ENCODE measurements at places on chromosomes 7 and 10.

DNA sequence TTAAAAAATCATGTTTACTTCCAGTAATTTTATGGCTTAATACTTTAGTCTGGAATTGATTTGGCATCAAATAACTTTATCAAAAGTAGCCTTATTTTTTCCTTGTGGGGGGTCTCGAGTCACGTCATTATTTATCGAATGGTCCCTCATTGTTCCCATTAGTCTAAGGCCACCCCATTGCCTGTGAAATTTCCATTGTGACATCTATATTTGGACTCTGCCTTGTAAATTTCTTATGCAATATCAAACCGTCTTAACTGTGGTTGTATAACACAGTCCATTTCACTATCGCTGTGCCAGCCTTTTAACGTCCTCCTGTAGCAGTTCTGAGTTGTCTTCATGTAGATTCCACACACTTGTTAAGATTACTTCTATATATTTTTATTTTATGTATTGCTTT lies 103.9 kb upstream of the RET start:
- no peak for DNase-seq

- DNase-seq = no peak
Measured at GRCh38 chr10:103040418-103040817, 122.3 kb downstream of the CNNM2 start.

GRCh38 chr10:96511044-96511945 lies 2.4 kb downstream of the TLL2 start:
- no peak for DNase-seq

DNA sequence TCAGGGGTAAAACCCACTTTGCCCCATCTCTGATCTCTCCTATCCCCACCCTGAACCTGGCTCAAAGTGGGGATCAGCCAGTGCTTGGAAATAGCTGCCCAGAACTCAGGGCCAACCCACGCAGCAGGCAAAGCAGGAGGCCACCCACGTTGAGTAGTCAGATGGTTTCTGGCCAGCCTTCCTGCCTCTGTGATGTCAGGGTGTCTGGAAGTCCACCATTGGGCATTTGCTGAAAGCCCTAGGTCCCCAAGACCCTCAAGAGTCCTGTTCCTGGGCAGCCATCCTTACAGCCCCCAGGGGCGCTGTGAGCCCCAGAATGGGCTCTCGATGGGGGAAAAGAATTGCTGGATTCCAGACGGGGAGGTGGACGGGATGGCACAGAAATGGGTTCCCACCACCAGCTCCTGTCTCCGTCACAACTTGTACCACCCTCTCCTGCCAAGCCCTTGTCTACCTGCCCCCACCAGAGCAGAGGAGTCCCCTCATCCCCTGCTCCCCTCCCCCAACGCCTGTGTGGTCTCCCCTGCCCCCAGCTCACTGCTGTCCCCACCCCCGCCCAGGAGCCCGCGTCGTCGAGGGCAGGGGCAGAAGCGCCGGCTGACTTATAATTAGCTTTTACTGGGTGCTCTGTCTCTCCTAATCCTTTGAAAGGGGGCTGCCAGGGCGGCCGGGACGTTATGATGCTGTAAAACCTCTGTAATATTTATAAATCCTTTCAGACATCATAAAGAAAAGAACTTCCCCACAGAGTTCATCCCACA lies 3.9 kb downstream of the MYL10 start:
- no peak for DNase-seq

DNA sequence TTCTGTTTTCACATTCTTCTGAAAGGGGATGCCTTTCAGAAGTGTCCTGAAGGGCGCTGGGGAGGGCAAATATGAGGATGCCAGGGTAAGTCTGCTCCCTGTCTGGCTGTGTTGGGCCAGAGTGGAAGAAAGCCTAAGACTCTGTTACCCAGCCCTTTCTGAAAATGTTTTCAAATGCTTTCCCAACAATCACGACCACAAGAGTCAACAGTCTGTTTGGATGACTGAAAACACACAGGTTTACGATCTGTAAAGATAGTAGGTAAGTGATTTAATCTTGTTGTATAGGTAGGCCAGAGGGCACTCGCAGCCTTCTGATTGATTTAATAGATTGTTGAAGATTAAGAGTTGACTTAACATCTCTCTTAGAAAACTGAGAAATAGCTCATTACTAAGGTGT lies 13.2 kb downstream of the SGPL1 start:
- DNase-seq = no peak

GRCh38 chr10:122974023-122974422 lies 6.2 kb upstream of the PSTK start:
- DNase-seq = no peak

DNA sequence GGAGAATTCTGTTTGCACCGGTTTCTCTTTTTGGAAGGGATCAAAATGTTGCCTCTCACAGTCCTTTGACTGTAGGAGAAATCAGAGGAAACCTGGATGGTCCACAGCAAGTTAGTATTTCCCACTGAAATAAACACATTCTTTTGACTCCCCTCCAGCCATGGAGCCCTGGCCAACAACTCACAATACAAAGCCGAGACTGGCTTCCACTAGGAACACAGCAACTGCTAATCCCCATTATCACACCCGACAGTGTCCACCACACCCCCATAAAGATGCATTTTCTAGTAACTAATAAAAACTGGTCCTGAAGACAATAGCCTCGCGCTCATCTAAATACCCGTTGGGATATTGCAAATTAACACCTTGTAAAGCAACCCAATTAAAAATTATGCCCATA lies 798 bp upstream of the MACROH2A2 start:
- DNase-seq = no peak

GRCh38 chr10:37952043-37952755 lies 24.2 kb downstream of the ZNF25 start:
- DNase-seq = no peak

- no peak for DNase-seq
Measured at GRCh38 chr10:48814933-48815332, 124.7 kb downstream of the LRRC18 start.

DNA sequence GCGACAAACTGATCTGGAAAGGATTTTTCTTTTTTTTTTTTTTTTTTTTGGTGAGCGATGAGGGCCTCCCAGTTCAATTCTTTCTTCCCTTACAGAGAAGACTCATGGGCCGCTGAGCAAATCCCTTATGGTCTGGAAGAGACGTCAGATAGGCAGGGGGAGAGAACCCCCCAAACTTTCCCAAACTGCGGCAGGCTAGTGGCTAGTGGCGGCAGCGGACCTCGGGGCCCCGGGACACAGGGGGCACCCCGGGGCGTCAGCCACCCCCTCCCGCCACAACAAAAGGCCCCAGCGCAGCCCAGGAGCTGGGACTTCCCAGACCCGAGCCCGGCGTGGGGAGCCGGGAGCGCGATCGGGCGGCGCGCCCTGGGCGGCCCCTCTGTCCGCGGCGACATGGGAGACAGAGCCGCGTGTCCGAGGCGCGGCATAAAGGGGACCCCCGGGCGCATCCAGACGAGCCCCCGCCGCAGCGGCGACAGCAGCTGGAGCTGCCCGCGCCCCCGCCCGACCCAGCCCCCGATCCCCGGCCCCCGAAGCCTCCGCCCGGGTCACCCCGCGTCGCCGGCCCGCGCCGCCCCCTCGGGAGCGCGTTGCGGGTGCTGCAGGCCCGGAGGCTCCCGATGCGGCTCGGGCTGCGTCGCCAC lies 755 bp downstream of the FAM171A1 start:
- no peak for DNase-seq

- no peak for DNase-seq
Measured at GRCh38 chr7:158759749-158760444, 55.3 kb upstream of the NCAPG2 start.

DNA sequence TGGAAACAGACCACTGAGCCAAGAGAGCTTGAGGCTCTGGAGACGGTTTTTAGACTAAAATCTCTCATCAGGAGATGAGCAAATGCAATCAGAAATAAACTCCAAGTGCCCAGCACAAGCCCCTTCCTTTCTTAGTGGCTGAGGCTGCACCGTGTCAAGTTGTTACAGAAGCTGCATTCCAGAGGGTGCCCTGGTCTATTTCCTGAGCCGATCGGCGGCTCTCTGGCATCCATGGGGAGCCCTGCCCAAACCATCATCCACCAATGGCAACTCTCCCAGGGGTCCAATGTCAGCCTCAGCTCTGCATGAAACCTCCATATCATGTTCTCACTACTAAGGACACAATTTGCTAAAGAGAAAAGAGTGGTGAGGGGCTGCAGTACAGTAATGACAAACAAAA lies 89.6 kb downstream of the SVIL start:
- DNase-seq = no peak
